ENCODE measurements at places on chromosomes 11 and 22. TPM values are rescaled to one million over a fixed set of nuclear protein-coding genes. Genes with fewer than 3 reads are reported as not detected.

The TEF gene
- 13.9 TPM for total RNA-seq

The C1QTNF5 gene
- 0.32 TPM for total RNA-seq

The TUB gene
- 2.8 TPM for total RNA-seq

The SCO2 gene
- total RNA-seq = 4.8 TPM

The OR56A1 gene
- total RNA-seq = 0.15 TPM

The OR8D4 gene
- total RNA-seq = not detected

The TRIM48 gene
- not detected for total RNA-seq

The PAMR1 gene
- total RNA-seq = 10.6 TPM

The SYCE3 gene
- not detected for total RNA-seq

The CAPN5 gene
- total RNA-seq = 45.0 TPM

The ST14 gene
- total RNA-seq = 0.12 TPM

The TEX12 gene
- total RNA-seq = not detected

The CST6 gene
- total RNA-seq = not detected

The CNGA4 gene
- total RNA-seq = not detected

The OR51I1 gene
- total RNA-seq = not detected

The SMC1B gene
- total RNA-seq = not detected

The C11orf16 gene
- not detected for total RNA-seq

The SLC25A45 gene
- 0.25 TPM for total RNA-seq

The SELENOM gene
- 40.9 TPM for total RNA-seq

The GPR83 gene
- 2.9 TPM for total RNA-seq

The SIK3 gene
- total RNA-seq = 22.2 TPM

The TBX1 gene
- total RNA-seq = 2.4 TPM

The CDC42BPG gene
- 2.3 TPM for total RNA-seq

The ANO9 gene
- total RNA-seq = 1.8 TPM

The IFITM10 gene
- total RNA-seq = 5.4 TPM

The TREH gene
- not detected for total RNA-seq

The DDI1 gene
- total RNA-seq = not detected

The OR52N4 gene
- total RNA-seq = not detected

The B3GAT1 gene
- 240 TPM for total RNA-seq

The FGF4 gene
- total RNA-seq = 0.37 TPM

The SCUBE2 gene
- 2.5 TPM for total RNA-seq

The FGF3 gene
- not detected for total RNA-seq

The BIK gene
- total RNA-seq = 17.3 TPM

The F2 gene
- total RNA-seq = 0.29 TPM

The HMOX1 gene
- total RNA-seq = 14.9 TPM

The ISX gene
- not detected for total RNA-seq

The ZNF280B gene
- 1.8 TPM for total RNA-seq

The MUC5AC gene
- not detected for total RNA-seq

The CCDC117 gene
- total RNA-seq = 11.7 TPM

The NEU3 gene
- total RNA-seq = 6.6 TPM

The DEUP1 gene
- not detected for total RNA-seq

The ABCG4 gene
- total RNA-seq = 2.4 TPM

The SHANK2 gene
- 23.0 TPM for total RNA-seq

The CARD10 gene
- total RNA-seq = 2.7 TPM

The TRPC6 gene
- total RNA-seq = 0.27 TPM

The NLRX1 gene
- 1.7 TPM for total RNA-seq

The VSIG10L2 gene
- total RNA-seq = not detected

The POTEH gene
- total RNA-seq = not detected

The TMA7B gene
- not detected for total RNA-seq

The IFITM2 gene
- 2.5 TPM for total RNA-seq

The BTBD18 gene
- total RNA-seq = not detected

The HPX gene
- 9.6 TPM for total RNA-seq

The NAALADL1 gene
- total RNA-seq = 1.6 TPM

The KRTAP5-1 gene
- not detected for total RNA-seq

All from glutamatergic neuron (in vitro differentiated cells).